COLO829 (cell line): ENCODE measurements at places on chromosomes 1 and 21.

- no peak for DNase-seq
These were observed 426.7 kb downstream of the RWDD3 start for GRCh38 chr1:95660736-95661135.

- DNase-seq = no peak
These were observed 51.6 kb upstream of the NEK7 start for GRCh38 chr1:198105185-198105584.

DNA sequence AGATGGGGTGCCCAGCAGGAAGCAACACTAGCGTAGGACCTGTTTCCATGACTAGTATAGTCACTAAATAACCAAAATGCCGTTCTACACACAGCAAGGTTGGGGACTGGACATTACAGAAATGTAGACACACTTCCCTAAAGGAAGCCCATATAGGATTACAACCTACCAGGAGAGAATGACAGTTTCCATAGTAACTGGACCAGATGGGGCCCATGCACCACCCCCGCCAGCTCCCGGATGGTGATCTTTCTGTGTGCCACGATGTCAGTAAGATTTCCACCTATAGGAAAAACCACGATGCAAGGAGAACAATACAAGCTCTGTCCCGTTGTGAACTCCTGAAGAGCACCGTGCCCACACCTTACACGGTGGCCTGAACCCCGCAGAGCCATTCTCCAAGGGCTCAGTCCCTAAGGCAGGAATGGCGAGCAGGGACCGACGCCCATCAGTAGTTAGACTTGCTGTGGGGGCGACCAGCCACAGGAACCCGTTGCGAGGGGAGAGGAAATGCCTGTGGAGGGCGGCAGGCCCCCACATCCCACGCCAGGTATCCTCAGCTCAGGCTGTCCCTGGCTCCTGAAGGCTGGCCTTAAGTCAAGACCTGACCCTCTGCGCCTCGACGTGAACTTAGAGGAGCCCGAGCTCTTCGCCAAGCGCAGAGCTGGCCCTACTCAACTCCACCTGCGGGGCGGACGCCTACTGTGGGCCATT, 13.6 kb upstream of the CEP85 start:
- no peak for DNase-seq

GRCh38 chr1:199151634-199152425, 513.0 kb downstream of the PTPRC start:
- no peak for DNase-seq

DNA sequence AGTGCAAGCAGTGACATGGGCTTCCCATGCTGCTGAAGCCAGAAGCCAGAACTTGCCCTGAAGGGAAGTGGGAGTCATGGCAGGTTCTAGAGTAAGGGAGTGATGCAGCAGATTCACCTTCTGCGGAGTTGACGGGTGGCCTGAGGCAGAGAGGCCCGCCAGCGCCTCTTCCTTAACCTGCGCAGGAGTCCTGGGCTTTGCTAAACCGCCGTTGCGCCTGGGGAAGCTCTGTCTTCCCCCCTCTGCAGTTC, 67.3 kb downstream of the OBSCN start:
- DNase-seq = no peak

DNA sequence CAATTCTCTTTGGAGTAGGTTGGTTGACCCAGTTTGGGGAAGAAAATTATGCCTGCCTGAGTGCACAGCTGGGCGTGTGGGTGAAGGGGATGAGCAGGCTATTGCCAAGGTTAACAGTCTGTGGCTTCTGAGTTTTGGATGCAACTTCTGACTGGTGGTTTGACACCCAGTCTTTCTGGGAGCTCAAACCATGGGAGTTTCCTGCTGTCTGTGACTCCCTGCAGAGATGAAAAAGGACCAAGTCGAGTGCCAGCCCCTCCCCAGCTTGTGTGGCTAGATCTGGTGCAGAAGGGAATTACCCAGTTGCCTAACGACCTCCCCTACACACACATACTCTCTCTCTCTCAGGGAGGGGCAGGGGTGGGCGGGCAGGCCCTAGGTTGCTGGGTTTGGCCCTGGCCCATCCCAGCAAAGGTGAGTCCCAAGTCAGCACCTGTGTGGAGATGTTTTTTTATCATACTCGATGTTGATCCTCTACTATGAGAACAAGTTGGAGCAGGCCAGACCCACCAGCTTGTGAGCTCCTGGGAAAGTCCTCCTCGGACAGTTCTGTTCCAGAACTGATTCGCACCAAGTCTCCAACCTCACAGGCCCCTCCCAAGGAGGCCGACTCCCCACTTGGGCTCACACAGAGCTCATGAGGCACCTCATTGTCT, 28.2 kb downstream of the PKP1 start:
- no peak for DNase-seq

DNA sequence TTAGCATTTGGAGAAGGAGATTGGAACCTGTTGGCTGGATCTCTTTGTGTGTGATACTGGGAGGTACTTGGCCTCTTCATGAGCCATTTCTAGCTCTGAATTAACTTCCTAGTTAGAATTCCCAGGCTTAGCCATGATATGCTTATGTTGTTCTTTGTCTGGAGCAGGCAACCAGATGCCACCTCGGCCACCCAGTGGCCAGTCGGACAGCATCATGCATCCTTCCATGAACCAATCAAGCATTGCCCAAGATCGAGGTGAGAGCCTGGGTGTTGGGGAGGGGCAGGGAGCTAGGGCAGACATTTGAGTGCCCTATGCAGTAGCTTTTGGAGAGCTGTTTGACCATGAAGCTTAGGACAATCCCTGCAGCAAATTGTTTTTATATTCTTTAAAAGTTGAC, 26.5 kb upstream of the PIGV start:
- DNase-seq = no peak

- peak; percentile 3 for DNase-seq
These were observed 107.9 kb downstream of the LMO4 start for GRCh38 chr1:87436534-87436933.
